Left cardiac atrium (tissue), 4 donors: ENCODE measurements at places on chromosomes 12 and 14.

DNA sequence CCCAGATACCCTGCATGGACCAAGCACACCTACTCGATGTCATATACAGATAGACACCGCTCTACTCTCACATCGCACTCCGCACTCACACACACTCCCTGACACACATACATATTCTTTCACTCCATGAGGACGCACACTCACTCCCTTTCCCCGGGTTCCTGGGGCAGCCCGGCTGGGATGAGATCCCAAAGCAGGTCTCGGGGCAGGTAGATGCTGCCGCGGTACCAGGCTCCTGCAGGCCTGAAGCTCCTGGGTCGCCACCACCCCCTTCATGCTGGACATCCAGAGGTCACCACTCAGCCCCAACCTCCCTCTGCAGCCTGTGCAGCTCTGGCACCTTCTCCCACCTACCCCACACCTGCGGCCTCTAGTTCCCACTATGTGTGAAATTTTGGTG, 2.3 kb downstream of the C1QL4 start:
- DNase-seq, result no peak

GRCh38 chr12:61098031-61098580, 1162.1 kb upstream of the USP15 start:
- no peak for DNase-seq

GRCh38 chr12:15733136-15733535, 56.1 kb downstream of the EPS8 start:
- DNase-seq, result no peak

DNA sequence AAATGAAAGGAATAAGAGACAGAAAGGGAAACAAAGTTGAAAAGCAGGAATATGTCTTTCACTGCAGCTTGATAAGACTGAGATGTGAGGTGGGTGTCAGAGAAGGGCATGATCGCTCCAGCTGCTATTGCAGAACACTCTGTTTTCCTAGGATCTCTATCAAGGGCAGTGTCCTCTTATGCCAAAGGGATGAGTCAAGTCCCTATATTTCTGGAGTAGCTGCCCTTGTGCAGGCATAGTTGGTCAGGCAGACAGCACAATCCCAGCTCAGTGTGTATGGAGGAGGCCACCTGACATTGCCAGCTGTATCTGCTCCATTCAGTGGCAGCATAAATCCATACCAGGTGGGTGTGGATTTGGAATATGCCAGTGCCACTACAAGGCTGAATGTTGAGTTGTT, 101.6 kb downstream of the DAD1 start:
- DNase-seq, result no peak

- DNase-seq, result no peak
These were observed 52.2 kb downstream of the SPATA7 start for GRCh38 chr14:88437658-88438057.

DNA sequence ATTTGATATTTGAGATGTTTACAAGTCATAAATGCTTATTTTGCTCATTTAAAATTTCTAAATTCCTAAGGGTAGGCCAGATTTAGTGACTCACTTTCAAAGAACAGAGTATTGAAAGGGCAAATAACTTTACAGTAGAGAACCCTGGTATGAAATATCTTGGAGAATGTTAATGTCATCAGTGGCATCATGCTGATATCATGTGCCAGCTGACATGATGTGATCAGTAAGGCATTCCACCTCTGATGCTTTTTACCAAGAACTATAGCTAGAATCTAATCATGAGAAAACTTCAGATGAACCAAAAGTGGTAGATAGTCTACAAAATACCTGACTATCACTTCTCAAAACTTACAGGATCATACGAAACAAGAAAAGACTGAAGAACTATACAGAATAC, 2.9 kb upstream of the FLRT2 start:
- no peak for DNase-seq

GRCh38 chr12:27970401-27971120, 2.0 kb downstream of the PTHLH start:
- DNase-seq, result peak; percentile 42
